ENCODE measurements at places on chromosomes 12 and 14.

GRCh38 chr12:46675736-46676135 lies 150.1 kb downstream of the SLC38A4 start:
- peak; percentile 69 for DNase-seq

GRCh38 chr14:56268673-56269072 lies 150.5 kb downstream of the PELI2 start:
- no peak for DNase-seq

GRCh38 chr12:33724867-33725266 lies 285.2 kb upstream of the SYT10 start:
- no peak for DNase-seq

DNA sequence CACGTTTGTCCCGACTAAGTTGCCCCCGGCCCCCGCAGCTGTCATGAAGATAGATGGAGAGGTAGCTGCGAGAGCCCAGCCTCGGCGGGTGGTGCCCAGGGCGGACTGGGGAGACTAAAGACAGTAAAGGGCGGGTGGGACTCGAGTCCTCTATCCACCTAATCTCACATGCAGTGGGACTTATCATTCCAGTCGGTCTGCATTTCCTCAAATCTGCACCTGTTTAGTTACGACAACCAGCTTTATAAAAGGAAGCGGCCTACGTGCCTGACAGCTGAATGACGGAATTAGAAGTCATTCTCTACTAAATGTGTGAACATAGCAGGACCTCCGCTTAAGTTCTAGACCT lies 109.8 kb upstream of the EGLN3 start:
- DNase-seq = no peak

- DNase-seq = peak; percentile 52
These were observed 524.4 kb downstream of the MED13L start for GRCh38 chr12:115752913-115753726.

DNA sequence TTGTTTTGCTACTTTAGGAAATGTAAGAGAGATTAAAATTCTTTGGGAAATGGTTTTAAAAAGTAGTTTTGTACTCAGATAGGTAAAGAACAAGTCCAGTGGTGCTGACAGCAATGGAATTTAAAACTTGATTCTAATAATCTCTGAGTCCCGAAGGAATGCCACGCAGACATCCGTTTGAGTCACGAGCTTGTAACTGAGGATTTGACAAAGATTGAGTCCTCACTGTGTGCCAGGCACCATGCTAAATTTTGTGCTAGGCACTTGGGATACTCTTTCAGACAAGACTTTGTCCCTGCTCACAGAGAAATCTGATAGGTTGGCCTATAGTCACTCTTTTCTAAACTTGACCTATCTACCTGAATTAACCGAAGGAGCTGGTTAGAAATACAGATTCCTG lies 12.7 kb downstream of the FLRT2 start:
- DNase-seq = no peak

GRCh38 chr12:128810182-128811127 lies 13.3 kb downstream of the SLC15A4 start:
- DNase-seq = peak; percentile 13

- peak; percentile 39 for DNase-seq
These were observed 4.3 kb downstream of the DEGS2 start for GRCh38 chr14:100155049-100155621.

DNA sequence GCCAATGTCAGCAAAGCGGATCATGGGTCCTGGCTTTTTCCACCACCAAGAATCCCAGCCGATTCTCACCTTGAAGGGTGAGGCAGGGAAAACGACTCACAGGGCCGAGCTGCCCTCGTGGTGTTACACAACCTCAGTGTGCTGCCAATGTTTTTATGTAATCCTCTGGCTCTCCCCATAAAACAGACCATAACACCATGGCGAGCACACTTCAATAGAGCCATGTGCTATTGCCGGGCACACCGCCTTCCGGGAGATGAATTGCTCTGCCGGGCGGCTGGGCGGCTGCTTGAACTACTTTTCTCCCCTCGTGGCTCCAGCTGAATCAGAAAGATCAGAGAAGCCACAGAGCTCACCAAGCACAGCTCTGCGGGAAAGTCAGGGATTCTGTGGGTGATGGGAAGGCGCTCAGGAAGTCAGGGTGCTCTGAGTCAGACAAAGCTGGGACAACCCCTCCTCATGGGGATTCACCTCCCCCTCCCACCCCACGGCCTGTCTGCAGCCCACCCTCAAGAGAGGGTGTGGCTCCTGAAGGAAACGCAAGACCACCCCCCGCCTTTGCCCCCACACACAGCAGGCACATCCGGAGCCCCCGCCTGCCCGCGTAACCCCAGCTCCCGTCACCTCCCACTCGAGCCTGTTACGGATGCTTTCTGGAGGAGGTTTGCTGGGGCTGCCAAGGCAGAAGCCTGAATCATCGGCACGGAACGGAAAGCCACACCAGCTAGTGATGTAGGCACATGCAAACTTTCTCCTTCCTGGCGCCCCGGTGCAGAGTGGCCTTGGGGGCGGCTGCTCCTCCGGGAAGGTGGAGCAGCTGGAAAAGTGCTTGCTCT lies 1.8 kb downstream of the GALNT9 start:
- peak; percentile 93 for DNase-seq

DNA sequence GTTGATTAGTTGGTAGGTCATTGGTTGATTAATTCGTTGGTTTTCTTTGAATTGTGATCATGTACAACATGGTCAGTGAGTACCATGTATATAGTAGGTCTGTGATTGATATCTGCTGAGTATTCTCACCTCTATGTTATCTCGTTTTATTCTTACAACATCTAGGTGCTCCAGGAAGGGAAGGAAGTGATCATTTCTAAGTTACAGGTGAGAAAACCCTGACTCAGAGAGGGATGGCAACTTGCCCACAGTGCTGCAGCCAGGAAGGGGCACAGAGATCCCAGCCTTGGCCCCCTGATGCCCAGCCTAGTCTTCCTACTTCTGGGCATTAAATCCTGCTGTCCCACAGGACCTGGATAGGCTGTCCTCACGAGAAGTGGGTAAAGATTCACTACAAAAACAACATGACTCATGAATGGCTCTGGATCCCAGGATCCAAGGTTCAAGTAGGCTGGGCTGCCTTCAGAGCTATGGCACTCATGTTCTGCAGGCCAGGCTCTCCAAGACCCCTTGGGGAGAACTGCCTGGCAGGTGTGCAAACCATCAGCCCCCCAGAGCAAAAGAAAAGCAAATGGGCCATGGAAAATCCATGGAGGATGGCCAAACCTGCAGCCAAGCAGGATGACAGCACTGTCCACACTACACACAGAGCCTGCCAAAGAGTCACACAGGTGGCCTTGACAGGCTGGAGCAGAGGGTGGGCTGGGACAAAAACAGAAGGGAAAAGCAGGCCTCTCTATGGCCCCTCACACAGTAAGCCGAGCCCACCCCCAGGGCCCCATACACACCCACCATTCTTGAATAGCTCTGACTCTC lies 146.2 kb downstream of the BCL11B start:
- DNase-seq = no peak

DNA sequence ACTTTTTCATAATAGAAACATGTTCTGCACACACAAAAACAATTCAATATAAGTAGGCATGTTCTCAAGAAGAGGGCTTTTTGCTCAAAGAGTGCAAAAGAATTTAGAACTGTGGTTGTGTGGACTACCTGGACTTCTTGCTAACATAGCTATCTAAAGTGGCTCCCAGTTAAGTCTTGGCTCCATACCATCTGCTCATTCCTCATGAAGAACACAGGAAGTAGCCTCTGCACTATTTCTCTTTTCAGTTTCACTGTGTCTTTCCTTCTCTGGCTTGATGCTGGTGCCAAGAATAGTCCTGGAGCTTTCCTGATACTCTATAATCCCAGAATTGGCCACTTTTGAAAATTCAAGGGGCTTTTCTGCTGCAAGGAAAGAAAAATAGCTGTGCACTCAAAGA lies 127.4 kb downstream of the CCER1 start:
- DNase-seq = no peak

DNA sequence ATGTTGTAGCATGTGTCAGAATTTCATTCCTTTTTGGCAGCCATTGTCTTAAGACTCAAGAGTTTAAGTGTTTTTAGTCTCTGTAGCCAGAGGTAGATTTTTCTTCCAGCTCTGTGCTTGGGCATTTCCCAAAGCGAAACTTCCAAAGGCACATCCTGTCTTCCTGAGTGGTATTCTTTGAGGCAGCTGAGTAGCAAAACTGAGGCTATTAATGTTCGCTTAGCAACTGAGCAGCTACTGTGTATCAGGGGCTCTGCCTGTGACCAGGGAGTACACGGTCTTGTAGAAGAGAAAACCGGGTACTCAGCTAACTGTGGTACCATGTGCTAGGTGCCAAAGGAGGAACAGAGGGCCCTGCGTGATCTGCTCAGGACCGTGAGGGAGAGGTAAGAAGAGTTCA lies 52.0 kb downstream of the ETV6 start:
- DNase-seq = no peak

- no peak for DNase-seq
These were observed 572.7 kb upstream of the ATP2B1 start for GRCh38 chr12:90281154-90281868.

DNA sequence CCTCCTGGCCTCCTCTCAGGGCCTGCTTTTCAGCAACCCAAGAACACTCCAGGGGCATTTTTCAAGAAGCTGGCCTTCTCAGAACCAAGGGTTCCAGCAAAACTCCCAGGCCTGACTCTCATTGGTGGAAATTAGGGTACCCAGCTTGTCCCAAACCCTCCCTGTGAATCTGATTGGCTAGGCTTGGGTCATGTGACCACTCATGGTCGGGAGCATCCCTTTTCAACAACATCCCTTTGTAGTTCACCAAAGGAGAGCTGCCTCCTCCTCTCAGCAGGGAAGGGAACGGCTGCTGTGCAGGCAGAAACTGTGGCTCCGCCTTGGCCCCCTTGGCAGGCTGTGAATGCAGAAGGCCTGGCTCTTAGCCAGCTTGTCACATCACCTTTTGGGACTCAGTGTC lies 94.5 kb downstream of the AACS start:
- no peak for DNase-seq

GRCh38 chr14:88614218-88614907 lies 51.5 kb downstream of the ZC3H14 start:
- no peak for DNase-seq

GRCh38 chr14:60514378-60514740 lies 5.4 kb downstream of the SIX6 start:
- DNase-seq = no peak

GRCh38 chr14:57732463-57733285 lies 133.2 kb downstream of the SLC35F4 start:
- no peak for DNase-seq

GRCh38 chr14:100564512-100564911 lies 22.7 kb downstream of the BEGAIN start:
- DNase-seq = no peak

DNA sequence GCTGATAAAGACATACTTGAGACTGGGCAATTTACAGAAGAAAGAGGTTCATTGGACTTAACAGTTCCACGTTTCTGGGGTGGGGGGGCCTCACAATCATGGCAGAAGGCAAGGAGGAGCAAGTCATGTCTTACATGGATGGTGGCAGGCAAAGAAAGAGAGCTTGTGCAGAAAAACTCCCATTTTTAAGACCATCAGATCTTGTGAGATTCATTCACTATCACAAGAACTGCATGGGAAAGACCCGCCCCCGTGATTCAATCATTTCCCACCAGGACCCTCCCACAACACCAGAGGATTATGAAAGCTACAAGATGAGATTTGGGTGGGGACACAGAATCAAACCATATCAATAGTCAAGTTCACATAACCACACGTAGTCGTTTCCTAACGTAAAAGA lies 85.5 kb downstream of the USP15 start:
- no peak for DNase-seq

DNA sequence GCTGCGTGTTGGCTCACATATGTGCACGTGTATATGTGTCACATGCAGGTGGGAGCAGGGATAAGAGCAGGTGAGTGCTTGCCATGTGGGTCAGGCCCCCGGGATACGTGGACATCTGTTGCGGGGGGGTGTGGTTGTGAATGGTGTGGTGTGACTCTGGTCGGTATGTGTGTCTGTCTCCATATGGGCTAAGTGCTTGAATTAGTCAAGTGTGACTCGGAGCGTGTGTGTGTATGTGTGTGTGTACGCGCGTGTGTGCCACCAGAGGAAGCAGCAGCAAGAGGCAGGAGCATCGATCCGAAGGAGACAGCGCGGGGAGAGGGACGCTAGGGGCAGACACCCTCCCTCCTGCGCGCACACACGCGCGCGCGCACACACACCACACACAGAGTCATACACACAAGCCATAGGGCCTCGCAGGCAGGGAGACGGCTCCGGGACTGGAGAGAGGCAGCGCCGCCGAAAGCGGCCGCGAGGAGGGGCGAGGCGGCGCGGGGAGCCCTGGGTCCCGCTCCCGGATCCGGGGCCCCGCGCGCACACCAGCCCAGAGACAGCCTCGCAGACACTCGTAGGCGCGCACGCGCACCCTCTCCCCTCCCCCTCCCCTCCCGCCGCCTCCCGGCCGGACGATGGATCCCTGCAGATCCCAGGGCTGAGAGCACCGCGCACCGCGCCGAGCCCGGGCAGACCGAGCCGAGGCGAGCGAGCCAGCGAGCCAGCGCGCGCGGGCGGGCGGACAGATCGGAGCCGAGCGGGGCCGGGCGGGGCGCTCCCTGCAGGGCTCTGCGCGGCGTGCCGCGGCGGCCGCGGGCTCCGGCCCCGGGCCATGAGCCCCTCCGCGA lies at the start of gene ASIC1:
Gene ASIC1, plus strand, starts transcription at position 597 of the 842 bp plus-strand sequence. CDS start 1,171 bp downstream, outside the sequence.
- DNase-seq = peak; percentile 43

- no peak for DNase-seq
These were observed 208.5 kb downstream of the RAD51B start for GRCh38 chr14:68028075-68028474.

GRCh38 chr12:124532331-124532750 lies 35.1 kb downstream of the NCOR2 start:
- no peak for DNase-seq

GRCh38 chr14:99819514-99819913 lies 26.3 kb downstream of the EML1 start:
- DNase-seq = no peak

GRCh38 chr12:77214136-77214535 lies 148.8 kb upstream of the E2F7 start:
- no peak for DNase-seq

DNA sequence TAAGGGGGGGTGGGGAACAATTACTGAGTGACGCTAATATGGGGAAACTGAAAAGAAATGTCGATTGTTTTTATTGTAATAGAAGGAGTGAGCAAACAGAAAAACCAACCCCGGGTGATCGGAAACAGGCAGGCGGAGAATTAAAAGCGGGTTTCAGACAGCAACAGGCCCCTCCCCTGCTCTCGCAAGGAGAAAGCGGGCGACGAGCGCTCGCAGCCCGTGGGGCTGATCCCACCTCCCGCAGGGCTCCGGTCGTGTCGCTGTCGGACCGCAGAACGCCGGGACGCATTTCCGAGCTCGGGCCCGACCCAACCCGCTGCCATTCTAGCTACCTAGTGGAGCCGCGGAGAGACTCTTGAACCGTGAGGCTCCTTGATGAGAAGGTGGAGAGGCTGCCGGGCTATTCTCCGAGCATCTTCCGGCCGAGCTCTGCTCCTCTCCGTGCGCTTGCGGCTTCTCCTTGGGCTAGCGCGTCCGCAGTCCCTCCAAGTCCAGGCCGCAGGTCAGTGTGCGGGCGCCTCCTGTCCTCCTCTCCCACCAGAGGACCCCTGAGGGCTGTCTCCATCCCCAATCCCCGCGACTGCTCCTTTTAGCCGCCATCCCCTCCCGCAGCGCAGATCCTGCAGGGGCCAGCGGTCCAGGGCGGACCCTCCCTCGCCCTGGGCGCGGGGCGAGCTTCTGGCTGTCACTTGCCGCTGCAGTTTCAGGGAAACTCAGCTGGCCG lies 4.1 kb upstream of the PAX9 start:
- no peak for DNase-seq

- DNase-seq = no peak
These were observed 540.2 kb upstream of the TMEM132C start for GRCh38 chr12:127726671-127727315.

- no peak for DNase-seq
These were observed 45.0 kb upstream of the VASH1 start for GRCh38 chr14:76716285-76716684.

All from Kasumi-1 (cell line).